ENCODE measurements at places on chromosomes 6 and 20.

DNA sequence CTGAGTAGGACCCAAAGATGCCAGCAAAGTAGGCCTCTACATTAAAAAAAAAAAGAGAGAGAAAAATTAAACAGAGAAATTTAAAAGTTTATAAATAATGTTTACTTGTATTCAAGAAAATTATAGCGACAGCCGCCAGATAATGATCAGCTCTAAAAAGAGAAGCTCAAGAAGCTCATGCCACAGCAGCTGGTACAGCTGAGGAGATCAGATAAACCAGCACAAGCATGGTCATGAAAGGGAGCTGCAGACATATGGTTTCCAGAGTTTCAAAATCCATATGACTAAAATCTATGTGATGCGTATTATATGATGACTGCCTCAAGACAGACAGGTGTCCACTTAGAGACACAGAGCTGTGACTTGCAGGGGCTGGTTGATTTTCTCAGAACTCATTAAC, 13.6 kb upstream of the HLA-C start:
- DNase-seq: no peak

DNA sequence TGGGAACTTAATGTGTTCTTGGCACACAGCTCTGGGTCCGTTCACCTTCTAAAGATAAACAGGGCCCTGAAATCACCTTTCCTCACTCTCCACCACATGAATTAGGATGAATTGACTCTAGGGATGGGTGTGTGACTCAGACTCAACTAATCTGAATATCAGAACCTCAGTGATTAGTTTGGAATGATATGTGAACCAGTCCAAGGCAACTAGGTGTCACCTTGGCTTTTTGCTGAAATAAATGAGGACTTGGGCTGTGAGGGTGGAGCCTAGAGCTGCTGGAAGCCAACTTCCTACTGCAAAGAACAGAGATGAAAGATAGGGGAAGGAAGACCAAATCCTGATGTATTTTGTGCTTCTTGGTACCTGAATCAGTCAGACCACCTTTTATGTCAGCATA, 132.0 kb upstream of the RNF24 start:
- DNase-seq: no peak

- no peak for DNase-seq
Observed at GRCh38 chr20:1563598-1563997, 6.1 kb upstream of the SIRPD start.

DNA sequence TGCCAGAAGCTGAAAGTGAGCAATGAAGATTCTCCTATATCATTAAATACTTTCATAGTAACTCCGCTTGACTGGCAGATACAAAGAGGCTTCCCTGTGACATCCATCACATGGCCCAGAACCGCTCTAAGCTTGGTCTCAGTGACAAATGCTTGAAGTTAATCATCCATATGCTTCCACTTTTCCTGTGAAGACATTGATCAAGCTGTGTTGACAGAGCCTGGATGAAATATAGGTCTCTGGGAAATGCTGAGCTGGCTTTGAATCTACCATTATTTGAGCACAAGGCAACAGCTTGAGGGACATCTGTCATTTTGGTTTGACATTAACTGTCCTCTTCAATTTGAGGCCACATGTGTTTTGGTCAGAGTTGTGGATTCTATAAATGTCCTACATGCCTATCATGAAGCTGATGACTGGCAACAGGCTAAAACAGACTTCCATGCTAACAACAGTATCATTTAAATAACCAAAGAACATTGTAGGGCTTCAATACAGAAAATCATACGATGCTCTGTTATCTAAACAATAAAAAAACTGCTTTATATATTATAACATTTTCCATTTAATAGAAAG, 402.2 kb upstream of the IRAK1BP1 start:
- DNase-seq: no peak

DNA sequence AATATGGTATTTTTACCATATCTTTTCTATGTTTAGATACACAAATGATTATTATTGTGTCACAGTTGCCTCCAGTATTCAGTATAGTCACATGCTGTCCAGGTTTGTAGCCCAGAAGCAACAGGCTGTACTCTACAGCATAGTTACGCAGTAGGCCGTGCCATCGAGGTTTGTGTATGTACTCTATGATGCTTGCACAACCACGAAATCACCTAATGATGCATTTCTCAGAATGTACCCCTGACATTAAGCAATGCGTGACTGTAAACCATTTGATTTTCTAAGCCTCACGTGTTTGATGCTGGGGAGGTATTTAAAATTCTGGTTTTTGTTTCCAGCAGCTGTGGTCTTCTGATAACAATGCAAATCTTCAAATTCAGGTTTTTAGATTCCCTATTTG, 207.6 kb downstream of the UST start:
- no peak for DNase-seq

- DNase-seq: no peak
Observed at GRCh38 chr20:753897-754635, 14.2 kb downstream of the SLC52A3 start.

DNA sequence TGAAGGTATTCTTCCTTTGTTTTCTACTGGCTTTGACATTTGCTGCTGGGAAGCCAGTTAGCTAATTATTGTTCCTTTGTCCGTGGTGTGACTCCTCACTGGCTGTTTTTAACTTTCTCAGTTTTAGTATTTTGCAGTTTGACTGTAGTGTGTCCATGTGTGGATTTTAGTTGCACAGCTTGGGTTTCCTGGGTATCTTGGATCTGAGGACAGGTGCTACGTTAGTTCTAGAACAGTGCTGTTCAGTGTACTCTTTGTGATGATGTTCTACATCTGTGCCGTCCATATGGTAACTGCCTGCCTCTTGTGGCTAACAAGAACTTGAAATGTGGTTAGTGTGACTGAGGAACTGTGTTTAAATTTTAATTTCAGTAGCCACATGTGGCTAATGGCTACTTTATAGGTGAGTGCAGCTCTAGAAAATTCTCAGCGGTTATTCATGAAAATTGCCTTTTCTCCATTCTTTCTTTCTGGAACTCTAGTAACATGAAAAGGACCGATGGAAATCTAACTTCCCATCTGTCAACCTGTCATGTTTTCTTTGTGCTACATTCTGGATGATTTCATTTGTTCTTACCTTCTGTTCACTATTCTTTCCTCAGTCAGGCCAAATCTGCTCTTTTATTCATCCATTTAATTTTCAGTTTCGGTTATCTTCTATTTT, 7.4 kb downstream of the SNX9 start:
- no peak for DNase-seq

GRCh38 chr20:57024849-57025248, 241.6 kb downstream of the BMP7 start:
- DNase-seq: no peak

GRCh38 chr6:100612094-100612493, 147.4 kb upstream of the SIM1 start:
- DNase-seq: no peak

DNA sequence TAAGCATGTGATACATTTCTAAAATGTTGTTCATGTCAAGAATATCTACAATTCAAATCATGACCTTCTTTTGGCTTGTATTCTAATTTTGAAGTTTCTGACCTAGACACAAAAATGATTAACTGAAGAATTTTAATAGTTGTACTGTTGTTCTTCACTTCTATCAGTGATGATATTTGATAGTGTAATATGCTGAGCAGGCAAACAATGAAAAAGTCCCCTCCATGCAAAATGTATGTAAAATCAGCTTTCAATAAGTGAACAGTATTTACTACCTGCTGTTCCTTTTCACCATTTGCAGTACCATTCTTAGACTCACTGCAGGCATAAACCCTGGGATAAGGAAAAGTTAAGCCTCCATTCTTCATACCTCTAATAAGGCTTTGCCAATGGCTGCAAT, 201.5 kb downstream of the LAMA2 start:
- DNase-seq: no peak

DNA sequence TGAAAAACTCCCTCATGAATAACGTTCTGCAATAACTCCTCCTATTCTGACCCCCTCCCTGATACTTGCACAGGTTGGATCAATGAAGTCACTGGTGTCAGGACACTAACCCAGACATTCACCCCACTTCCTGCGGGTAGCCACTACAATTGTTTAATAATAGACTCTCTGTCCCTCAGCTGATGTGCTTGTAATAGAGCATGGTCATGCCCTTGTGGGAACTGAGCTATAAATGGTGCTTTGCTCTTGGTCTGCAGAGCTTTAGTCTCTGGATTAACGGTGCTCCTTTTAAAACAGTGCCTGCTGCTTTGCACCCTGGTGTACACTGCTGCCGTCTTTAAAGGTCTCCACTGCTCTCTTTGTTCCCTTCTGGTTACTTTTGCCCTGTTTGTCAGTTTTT, 127.3 kb downstream of the BACH2 start:
- DNase-seq: no peak

DNA sequence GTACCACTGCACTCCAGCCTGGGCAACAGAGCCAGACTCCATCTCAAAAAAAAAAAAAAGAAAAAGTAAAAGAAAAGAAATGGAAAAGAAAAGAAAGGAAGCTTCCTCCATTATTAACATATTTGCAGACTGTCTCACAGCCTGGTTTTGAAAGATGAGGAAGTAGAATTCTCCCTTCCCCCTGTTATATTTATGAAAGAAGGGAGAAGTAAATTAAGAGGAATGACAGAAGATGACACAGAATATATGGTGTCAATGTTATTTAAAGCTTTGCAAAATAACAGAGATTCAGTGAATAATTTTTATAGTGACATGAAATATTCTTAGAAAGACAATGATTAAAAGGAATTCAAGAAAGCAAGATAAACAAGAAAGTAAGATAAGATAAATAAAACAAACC, 83.7 kb upstream of the PRSS16 start:
- DNase-seq: no peak

GRCh38 chr6:89242574-89243330, 25.6 kb upstream of the GABRR1 start:
- DNase-seq: no peak

DNA sequence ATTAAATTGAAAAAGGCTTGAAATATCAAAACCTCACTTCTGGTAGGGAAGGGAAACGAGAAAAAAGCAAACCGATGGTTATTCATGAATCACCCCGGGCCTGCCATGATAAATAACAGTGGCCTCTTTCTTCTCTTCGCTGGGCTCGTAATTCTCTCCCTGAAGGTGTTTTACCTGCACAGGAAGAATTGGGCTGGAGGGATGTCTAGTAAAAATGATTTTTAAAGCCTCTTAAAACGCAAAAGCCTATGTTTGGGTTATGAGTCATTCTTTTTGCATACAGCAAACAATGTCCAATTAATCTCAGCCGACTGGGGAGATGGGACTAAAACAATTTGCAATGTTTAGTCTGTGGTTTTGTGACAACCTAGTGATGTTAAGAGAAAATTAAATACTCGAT, 16.8 kb downstream of the LINC00237 start:
- no peak for DNase-seq

- no peak for DNase-seq
Observed at GRCh38 chr6:164563924-164564323, 745.5 kb downstream of the C6orf118 start.

DNA sequence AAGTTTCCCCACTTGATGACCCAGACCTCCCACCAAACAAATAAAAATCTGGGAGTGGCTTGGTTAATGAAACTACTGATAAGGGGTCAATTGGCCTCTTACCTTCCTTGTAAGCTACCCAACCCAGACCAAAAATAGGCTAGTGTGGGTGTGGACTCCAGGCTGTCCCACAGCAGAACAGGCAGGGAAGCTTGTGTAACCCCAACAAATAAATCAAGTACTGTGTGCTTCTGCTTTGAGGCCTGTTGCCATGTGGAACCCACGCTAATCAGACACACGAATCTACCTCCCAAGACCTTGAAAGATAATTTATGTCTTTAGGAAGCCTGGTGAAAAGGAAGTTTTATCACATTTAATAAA, 33.7 kb upstream of the PAQR8 start:
- no peak for DNase-seq

DNA sequence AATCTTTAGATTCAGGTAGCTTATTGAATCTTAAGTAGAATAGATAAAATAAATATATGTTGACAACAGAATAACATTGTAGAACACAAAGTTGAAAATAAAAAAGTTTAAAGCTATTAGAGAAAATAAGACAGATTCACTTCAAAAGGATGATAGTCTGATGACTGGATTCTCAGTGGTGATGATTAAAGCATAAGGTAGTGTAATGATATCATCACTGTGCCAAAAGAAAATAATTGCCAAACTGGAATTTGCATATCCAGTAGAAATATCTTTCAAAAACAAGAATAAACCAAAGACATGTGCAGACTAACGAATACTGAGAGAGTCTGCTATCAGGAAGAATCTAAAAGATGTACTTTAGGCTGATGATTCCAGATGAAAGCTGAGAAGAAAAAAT, 30.2 kb downstream of the ENPP1 start:
- no peak for DNase-seq
